ENCODE measurements at places on chromosomes 2 and 18. TPM values are rescaled to one million over a fixed set of nuclear protein-coding genes. Genes with fewer than 3 reads are reported as not detected.

IL1F10 gene
- total RNA-seq: not detected

CD8A gene
- total RNA-seq: 4.4 TPM

DNAJC5G gene
- 0.41 TPM for total RNA-seq

RBBP8 gene
- total RNA-seq: 9.2 TPM

DNA sequence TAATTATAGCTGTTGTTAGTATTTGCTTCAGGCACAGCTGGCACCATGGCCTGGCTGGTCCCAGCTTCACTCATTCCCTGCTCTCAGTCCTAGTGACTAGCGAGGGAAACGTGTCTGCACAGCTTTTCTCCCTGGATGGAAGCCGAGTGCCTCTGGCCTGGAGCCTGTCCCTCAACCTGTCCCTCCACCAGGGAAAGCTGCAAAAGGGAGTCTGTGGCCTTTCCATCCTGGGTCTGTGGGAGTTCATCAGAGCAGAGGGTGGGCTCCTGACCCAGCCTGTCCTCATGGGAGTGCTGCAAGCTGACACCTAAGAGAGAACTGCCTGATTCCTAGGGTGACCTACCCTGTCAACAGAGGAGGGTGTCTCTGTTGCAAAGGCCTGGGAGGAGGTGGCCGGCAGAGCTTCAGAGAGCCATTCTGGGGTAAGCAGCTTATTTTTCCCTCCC lies 118.3 kb downstream of the CAPN13 start:
- no peak for DNase-seq

- DNase-seq: peak; percentile 79
These were observed 1.6 kb downstream of the CTIF start for GRCh38 chr18:48540251-48541025.

DNA sequence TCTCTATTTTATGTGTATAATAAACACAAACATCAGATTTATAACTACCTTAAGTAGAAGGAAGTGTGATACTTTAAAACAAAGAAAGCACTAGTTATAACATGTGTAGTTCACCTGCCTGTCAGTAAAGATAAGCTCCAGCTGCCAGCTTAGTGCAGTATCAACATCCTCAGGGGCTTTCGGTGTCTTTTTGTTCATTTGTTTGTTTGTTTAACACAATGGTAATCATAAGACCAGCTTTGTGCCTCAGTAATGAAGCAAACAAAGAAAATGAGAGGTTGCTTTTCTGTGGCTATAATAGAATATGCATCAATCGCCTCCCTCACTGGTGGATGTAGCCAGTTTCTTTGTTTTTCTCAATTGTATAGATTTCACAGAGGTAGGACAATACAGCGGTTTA lies 1499.0 kb upstream of the TMEFF2 start:
- DNase-seq: no peak
